ENCODE measurements at places on chromosomes 5 and 9. TPM values are rescaled to one million over a fixed set of nuclear protein-coding genes. Genes with fewer than 3 reads are reported as not detected.
A peak's percentile ranks its signal among the peaks of the same experiment; 100 is the strongest.

The ZNG1A gene
- 14.6 TPM for total RNA-seq

The RAI14 gene
- total RNA-seq, result 10.5 TPM

The SLC45A2 gene
- not detected for total RNA-seq

The CLIC3 gene
- 2.7 TPM for total RNA-seq

The XPA gene
- 5.8 TPM for total RNA-seq

The SLC25A2 gene
- 0.16 TPM for total RNA-seq

The BASP1 gene
- total RNA-seq, result 3.4 TPM

The CREBRF gene
- 23.9 TPM for total RNA-seq

The DBH gene
- total RNA-seq, result not detected

The ORM2 gene
- not detected for total RNA-seq

GRCh38 chr9:119697996-119698395 lies 328.8 kb upstream of the BRINP1 start:
- DNase-seq, result no peak

- DNase-seq, result no peak
Measured at GRCh38 chr9:137168904-137169856, 671 bp downstream of the LRRC26 start.

DNA sequence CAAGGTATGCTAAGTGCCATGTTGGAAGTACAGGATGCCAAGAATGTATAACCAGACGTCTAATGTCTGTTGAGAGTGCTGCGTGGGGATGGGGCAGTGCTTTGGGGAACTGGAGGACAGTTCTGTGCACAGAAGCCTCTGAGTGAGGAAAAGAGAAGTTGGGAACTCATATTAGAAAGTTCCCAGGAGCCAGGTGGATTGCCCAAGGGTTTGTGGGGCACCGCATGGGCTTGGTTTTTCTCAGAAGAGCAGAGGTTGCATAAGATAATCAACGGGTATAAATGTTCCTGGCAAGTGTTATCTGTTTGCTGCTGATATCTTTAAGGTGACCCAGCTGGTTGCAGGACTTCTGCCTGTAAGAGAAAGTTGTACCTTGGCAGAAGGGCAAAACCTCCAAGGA lies 13.1 kb downstream of the HRH2 start:
- DNase-seq, result no peak

GRCh38 chr9:122389799-122390481 lies 19.1 kb downstream of the PTGS1 start:
- DNase-seq, result no peak

GRCh38 chr9:137917116-137917515 lies 39.5 kb downstream of the CACNA1B start:
- DNase-seq, result no peak

DNA sequence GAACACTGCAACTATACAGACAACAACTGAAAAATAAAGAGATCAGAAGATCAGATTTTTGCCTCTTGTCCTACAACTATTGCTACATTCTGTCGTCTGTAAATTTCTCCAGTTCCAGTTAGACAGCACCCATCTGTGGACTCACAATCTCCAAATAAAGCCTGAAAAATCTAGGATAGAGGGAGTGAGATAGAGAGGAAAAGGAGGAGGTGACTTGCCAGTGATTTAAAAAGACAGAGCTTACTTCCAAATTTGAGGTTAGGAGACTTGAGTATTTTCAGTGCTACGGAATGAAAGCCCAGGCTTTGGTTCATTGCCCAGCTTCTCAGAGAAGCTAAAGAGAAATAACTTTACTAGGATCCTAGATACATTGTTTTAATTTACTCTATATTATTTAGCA lies 63.6 kb downstream of the PTCD2 start:
- DNase-seq, result no peak

- DNase-seq, result no peak
Measured at GRCh38 chr9:114497236-114497635, 8.0 kb downstream of the WHRN start.

DNA sequence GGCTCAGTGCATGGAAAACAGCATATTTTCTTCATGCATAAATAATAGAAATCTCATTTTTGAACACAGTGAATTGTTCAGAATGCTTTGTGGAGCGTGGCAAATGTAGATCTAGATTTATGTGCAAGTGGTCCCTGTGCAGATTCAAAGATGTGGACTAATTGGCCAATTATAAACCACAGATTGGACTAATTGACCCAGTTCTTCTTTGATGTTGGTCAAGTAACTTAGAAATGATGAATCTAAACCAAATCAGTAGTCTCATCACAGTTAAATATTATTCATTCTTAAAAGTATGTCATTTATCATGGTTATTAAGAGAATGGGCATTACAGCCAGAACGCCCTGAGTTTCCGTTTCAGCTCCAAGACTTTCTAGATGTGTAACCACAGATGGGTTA lies 11.7 kb upstream of the PDE4D start:
- no peak for DNase-seq

- no peak for DNase-seq
Measured at GRCh38 chr5:180241600-180241999, 32.6 kb upstream of the RASGEF1C start.

DNA sequence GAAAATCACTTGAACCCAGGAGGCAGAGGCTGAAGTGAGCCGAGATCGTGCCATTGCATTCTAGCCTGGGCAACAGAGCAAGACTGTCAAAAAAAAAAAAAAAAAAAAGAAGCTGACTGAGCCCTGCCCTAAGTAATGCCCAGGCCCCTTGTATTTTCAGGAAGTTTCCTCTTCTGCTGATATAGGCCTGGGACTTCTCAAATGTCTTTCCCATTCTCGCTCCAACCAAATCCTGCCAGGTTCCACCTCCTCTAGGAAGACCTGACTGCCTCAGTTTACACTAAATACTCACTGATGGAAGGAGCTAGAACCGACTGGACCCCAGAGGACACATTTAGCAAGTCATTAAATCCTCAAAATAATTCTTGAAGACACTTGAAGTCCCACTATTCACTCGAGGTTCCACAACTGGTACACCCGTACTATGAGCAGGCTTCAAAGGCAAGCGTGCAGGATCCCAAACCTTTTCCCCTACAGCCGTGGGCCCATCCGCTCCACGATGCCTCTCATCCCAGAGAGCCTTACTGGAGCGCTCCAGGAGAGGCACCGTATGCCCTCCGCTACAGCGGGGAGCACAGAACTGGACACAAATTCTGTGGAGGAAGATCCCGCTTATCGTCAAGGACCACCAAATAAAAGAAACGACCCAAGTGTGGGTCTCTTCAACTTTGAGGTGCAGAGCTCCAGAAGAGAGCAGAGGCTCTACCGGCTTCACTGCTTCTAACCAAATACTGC lies 676 bp downstream of the NOL6 start:
- no peak for DNase-seq

DNA sequence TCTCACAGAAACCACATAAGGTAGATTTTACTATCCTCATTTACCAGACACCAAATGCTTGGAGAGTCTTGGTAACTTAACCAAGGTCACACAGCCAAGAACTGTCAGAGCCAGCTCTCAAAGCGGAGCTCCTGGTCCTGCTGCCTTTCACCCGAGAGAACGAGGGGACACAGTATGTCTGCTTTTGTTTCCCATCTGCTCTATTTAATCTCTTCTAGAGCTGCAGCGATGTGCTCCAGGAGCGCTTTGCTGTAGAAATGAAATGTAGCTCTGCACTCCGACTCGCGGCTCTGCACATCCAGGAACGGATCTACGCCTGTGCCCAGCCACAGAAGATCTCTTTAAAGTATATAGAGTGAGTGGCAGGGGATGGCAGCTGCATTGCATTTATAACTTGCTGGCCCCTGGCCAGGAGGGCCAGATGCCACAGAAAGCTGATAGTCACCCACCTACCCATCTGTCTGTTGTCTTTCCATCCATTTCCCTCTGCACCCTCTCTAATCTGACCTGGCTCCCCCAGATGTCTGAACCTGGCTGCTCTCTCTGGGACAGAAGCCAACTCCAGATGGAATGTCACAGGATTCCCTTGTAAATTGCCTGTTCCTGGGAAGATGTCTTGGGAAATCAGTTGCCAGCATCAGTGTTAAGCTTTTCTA lies 21.4 kb upstream of the TRMT10B start:
- no peak for DNase-seq

DNA sequence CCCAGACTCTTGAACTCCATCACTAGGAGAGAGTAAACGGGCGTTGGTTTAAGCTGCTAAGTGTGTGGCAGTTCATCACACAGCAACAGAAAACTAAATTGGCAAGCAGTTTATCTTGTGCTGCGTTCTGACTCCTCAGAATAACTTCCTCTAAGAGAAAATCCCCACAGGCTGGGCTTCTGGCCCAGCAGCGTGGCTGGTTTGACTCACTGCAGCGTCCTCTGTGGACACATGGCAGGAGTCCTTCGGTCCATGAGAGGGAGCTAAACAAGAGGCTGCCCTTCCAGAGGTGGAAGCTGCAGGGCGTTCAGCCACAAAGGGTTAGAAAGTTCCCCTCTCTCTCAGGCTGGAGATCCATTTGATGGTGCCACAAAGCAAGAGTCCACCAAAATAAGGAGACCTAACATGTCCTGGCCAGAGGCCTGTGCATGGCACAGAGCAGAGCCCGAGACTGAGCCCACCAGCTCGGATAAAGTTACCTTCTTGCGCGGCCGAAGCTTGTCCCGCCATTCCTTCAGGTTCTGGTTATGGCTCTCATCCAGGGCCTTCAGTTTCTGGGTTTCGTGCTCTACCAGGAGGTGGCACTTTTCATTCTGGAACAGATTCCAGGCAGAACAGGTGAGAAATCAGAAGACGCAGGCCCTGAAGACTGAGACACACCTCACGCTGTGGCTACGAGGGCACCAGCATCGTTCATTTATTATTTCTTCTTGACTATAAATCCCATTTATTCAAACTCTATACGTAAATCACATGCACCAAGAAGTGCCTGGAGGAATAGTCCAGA lies 46.2 kb upstream of the FBXW11 start:
- DNase-seq, result peak; percentile 86

- DNase-seq, result no peak
Measured at GRCh38 chr5:179959641-179960040, 51.9 kb upstream of the TBC1D9B start.

DNA sequence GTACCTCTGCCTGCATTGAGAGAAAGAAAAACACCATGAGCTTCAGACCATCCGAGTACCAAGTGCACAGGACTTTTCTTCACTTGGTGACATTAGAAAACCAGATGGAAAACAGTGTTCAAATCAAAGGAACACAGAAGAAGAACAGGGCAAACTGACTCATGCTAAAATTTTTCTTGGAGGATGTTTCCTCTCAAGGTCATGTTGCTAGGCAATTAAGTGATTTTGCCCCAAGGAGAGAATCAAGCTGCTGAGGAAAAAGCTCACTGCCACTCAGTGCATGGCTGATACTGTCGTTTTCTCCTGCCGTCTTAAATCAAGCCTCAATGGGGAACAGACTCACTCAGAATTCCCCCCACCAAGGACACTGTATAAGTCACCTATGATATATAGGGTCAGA lies 57.9 kb upstream of the SIMC1 start:
- DNase-seq, result no peak

DNA sequence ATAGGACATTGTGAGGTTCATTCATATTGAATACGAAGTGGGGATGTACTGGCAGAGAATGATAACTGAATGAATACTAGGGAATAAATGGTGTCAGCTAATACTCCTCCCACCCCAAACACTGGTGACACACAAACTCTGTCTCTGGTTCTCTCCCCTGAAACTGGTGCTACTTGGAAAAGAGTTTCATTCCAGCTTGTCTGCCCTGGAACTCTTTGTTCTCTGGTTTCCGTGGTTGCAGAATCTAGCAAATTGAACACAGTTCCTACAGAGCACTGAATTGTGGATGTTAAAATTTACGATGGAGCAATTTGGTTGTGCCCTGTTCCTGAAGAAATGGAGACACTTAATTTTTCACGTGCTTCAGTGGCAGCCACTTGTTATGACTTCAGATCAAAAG lies 181.7 kb downstream of the KCTD16 start:
- no peak for DNase-seq

- DNase-seq, result no peak
Measured at GRCh38 chr5:52746539-52746938, 41.2 kb upstream of the ITGA1 start.

- no peak for DNase-seq
Measured at GRCh38 chr9:14932641-14933040, 22.4 kb upstream of the FREM1 start.

- DNase-seq, result peak; percentile 50
Measured at GRCh38 chr9:95103871-95104580, 213.5 kb downstream of the FANCC start.

GRCh38 chr5:132500244-132500930 lies 9.8 kb upstream of the IRF1 start:
- DNase-seq, result no peak

- DNase-seq, result no peak
Measured at GRCh38 chr5:146632620-146633322, 116.8 kb upstream of the GPR151 start.

- DNase-seq, result no peak
Measured at GRCh38 chr5:147391781-147392180, 118.1 kb downstream of the DPYSL3 start.

- no peak for DNase-seq
Measured at GRCh38 chr5:111743988-111744387, 13.0 kb downstream of the NREP start.
